Chondrocyte (in vitro differentiated cells): ENCODE measurements at places on chromosomes 1 and 21.

DNA sequence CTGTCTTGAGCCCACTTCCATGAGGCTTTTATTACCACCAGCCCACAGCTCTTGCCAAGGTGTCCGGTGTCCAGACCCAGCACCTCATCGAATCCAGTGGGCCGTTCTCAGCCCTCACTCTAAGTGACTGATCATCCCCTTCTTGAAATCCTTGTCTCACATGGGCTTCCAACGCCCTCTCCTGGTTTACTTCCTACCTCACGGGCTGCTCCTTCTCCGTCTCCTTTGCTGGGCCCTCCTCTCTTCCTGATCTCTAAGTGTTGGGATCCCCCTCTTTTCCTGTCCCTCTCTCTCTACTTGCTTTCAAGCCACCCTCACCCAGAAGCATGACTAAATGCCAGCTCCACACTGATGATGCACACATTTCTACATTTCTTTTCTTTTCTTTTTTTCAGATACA is 9.0 kb upstream of the RHBG start:
- no peak for DNase-seq

DNA sequence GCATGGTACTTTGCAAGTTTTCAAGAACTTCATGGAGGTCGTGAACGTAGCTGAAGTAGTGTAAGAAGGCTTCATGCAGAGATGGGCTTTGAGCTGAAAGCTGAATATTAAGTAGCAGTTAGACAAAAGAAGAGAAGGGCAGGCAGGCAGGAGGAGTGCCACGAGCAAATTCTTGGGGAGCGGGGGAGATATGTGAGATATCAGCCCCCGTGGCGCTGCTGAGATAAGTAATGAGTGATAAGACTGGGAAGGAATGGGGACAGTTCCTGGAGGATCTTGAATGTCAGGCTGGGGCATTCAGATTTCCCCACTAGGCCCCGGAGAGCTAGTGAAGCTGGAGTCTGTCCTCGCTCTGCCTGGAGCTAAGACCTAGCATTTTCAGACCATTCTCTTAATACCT is 27.9 kb upstream of the KIRREL1 start:
- DNase-seq: no peak

GRCh38 chr21:35062016-35062415 is 12.9 kb upstream of the RUNX1 start:
- no peak for DNase-seq

DNA sequence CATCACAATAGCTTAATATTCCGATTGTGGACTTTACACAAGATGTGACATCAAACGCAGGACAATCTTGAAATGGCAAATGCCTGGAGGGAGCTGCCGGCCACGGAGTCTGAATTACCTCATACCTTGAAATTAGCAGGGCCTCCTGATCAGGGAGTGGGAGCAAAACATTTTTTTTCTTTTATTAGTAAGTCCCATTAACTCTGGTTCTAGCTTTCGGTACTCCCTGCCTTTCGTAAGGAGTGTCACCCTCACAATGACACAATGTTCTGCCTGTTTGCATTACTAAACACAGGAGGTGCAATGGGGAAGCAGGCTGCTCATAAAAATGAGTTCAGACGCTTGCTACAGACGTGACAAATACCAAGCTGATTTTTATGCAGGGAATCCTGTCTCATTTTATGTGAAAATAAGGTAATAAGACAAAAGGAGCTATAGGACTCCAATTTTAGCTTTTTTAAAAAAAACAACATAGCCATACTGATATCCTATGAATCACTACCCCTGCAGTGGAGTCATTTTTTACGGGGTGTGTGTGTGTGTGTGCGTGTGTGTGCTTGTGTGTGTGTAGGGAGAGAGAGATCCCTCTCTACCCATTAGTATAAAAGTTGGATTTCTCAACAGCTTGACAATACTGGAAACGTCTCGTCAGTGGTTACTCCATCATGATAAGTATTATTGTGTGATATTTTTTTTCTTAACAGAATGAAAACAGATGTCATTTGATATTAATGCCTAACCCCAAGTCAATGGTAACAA is 205.1 kb upstream of the RUNX1 start:
- no peak for DNase-seq

DNA sequence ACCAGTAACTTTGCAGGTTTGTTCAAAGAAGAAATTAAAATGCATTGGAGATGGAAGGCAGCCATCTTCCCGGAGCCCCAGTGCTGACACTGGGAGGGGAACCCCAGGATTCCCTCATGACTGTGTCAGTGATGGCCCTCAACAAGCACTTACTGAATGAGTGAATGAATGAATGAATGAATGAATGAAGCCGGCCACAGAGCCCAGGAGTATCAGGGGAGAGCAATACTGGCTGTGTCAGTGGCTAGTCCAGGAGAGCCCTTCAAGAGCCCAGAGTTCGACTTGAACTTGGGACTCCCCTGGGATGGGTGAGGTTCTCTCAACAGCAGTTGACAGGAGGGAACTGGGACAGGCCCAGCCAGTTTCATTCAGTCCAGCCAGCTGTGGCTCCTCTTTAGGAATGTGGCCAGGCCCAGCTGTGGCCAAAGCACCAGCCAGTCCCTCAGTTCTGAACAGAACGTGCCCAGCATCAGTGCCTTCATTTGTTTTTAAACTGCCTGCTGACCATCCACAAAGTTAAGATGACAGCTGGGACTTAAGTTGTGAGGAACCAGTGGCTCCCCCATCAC is 9.2 kb upstream of the ERG start:
- DNase-seq: no peak

DNA sequence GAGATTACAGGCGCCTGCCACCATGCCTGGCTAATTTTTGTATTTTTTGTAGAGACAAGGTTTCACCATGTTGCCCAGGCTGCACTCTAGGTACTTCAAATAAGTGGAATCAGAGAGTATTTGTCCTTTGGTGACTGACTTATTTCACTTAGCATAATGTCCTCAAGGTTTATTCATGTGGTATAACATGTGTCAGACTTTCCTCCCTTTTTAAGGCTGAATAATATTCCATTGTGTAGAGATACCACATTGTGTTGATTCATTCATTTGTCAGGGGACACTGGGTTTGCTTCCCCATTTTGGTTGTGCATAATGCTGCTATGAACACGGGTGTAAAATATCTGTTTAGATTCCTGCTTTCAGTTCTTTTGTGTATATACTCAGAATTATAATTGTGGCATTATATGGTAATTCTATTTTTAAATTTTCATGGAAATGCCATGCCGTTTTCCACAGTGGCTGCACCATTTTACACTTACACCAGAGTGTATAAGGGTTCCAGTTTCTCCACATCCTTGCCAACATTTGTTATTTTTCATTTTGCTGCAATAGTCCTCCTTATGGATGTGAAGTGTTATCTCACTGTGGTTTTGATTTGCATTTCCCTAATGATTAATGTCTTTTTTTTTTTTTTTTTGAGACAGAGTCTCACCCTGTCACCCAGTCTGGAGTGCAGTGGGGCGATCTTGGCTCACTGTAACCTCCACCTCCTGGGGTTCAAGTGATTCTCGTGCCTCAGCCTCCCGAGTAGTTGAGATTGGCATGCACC is 35.1 kb downstream of the IL6R start:
- no peak for DNase-seq

- DNase-seq: no peak
Measured at GRCh38 chr1:232150770-232151548, 479.0 kb downstream of the SIPA1L2 start.

GRCh38 chr1:223504741-223505140 is 111.5 kb downstream of the CCDC185 start:
- DNase-seq: no peak

DNA sequence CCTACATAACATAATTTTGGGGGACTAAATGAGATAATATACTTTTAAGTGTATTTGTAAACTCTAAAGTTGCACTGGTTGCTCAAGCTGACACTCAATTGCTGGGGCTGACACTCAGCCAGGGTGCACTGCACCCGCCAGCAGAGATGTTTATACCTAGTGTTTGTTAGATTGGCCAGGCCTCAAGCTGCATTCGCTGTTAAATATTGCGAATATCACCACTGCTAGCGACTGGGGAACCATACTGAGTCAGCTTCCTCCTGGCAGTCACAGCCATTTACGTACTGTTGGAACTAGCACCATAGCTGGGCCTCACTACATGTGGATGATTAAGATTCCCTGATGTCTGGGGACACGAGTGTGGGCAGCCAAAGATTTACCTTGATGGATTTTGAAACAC is 12.7 kb upstream of the RWDD3 start:
- no peak for DNase-seq

DNA sequence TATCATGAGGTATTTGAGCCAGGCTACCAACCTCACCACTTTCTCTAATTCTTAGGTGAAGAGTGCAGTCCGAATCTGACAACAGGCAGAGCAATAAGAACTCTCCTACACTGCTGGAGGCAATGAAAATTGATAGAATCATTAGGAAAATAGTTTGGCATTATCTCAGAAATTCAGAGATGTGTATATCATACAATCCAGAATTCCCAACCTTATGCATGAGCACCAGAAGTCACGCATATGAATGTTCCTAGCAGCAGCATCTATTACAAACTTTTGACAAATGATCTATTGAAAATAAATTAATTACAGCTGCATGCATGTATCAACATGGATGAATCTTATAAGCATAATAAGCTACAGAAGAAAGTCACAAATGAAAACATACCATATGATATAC is 176.9 kb upstream of the CAMK1G start:
- no peak for DNase-seq

DNA sequence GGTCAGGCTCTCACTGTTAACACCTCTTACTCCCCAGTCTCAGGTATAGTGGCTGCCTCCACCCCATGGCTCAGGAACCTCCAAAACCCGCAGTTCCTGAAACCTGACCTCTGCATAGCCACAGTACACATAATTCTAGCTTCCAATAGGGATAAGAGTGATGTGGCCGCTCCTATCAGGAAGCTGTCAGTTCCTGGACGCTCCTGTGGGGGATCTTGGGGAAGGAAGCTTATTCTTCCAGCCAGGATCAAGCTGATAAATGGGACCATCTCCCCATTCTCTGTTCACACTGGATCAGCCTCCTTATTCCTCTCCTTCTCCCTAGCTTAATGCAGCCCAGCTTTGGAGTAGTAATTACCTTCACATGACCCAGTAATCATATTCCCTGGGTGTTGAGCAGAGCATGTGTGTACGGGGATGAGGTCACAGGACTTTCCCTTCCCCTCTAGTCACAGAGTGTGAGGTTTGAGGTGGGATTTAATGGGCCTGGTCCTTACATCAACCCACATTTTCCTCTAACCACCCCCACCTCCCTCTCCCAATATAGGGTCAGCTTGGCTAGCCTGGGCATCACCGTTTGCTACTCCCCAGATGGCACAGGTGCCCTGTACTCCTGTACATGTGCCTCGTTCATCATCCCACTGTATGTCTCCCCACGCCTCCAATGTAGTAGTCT is 7.0 kb upstream of the POU3F1 start:
- DNase-seq: no peak

DNA sequence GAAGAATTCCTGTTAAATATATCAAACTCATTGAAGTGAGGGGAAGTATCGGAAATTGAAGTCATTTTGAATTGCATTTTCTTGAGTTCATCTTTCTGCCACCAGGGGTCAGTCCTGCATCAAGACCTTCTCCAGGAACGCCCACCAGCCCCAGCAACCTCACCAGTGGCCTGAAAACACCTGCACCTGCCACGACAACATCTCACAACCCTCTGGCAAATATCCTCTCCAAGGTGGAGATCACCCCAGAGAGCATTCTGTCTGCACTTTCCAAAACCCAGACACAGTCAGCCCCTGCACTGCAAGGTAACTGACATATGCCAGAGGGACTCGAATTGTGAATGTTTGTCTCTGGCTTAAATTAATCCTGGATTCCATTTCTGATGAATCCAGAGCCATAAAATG is 22.8 kb upstream of the TARS2 start:
- DNase-seq: no peak

- DNase-seq: no peak
Measured at GRCh38 chr1:86692641-86693040, 11.7 kb upstream of the SH3GLB1 start.

GRCh38 chr1:168405906-168406549 is 125.4 kb downstream of the TBX19 start:
- DNase-seq: no peak

- no peak for DNase-seq
Measured at GRCh38 chr1:176466514-176466913, 3.5 kb downstream of the PAPPA2 start.

GRCh38 chr1:8754993-8755392 is 62.4 kb downstream of the RERE start:
- DNase-seq: no peak

GRCh38 chr1:192630521-192631287 is 5.2 kb upstream of the RGS13 start:
- no peak for DNase-seq

GRCh38 chr1:213345621-213346020 is 294.6 kb downstream of the RPS6KC1 start:
- no peak for DNase-seq

GRCh38 chr1:60622486-60622885 is 459.9 kb upstream of the NFIA start:
- no peak for DNase-seq

DNA sequence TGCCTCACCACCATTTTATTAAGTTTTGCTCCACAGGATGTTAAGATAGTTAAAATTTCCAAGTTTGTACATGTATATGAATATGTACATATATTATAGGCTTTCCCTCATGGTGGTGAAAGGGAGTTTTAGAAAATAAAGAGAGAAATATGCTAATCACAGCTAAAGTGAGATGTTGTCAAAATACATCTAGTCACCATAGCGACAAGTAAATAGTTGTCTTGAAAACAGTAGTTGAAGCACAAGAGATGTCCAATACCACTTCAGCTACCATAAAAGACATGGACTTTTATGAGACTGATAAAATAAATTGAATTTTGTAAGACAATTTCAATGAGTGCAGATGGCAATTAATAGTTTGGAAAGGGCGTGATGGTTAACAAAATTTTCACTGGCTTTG is 1600.0 kb downstream of the BRINP3 start:
- no peak for DNase-seq

DNA sequence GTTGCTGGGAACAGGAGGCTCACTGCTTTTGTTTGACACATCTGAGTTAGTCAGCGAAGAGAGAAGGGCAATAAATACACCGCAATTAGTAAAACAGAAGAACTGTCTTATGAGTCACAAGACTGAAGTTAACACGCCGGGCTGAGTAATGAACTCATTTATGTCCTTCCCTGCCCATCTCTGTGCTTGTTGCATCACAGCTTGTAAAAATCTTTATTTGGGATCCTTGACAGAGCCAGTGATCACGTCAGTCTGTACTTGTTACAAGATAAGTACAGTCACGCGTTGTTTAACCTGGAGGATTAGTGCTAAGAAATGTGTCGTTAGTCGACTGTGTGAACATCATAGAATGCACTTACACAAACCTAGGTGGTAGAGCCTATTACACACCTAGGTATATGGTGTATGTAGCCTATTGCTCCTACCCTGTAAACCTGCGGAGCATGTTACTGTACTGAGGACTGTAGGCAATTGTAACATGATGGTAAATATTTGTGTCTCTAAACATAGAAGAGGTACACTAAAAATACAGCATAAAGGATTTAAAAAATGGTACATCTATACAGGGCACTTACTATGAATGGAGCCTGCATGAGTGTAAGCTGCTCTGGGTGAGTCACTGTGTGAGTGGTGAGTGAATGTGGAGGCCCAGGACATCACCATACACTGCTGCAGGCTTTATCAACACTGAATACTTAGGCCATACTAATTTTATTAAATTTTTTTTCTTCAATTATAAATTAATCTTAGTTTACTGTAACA is 272.2 kb downstream of the TNR start:
- no peak for DNase-seq
